ENCODE measurements at places on chromosomes 4 and X.

GRCh38 chr4:158667651-158668198, 4.0 kb downstream of the C4orf46 start:
- no peak for DNase-seq

DNA sequence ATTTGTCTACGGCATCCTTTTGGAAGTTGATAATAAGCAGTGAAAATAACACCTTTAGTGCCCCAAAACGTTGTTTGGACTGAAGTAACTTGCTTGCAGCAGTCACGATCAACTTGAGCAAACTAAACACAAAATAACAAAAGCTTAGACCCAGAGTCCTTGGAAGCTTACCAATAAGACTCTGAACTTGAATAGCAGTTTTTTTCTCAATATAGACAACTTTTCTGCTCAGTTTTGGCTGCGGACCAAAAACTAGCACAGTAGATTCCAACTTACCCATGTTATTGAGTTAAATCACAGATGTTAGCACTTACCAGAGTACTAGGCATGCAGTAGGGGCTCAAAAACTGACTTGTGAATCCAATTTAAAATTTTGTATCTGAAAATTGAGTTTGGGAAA, 746.9 kb downstream of the PCDH19 start:
- no peak for DNase-seq

- DNase-seq: no peak
Measured at GRCh38 chr4:145183023-145183422, 2.6 kb upstream of the OTUD4 start.

GRCh38 chr4:109302361-109303139, at the start of gene COL25A1:
Gene COL25A1, minus strand, starts transcription at chr4:109302658.
- no peak for DNase-seq

DNA sequence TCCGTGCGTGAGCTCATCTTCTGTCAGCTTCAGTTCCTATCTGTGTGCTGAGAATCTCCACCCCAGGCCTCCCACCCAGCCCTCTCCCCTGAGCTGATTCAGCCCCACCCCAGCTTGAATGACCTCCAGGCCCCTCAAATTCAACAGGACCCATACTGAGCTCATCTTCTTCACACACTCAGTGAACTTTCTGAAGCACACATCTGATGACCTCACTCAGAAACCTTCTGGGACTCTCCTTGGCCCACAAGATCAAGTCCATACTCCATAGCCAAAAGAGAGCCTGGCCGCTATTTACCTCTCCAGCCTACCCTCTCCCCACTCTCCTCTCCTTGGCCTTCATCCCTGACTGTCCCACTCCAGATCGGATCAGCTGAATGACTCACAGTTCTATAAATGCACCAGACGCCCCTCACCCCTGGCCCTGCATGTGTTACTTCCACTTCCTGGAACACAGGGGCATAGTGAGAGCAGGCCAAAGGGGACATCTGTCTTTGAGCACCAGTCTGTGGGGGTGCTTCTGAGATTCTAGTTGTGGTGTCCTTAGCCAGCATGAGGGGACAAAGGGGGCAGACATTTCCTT, 62.5 kb downstream of the PJA1 start:
- no peak for DNase-seq

GRCh38 chr4:27022963-27023362, 162.3 kb downstream of the STIM2 start:
- no peak for DNase-seq

DNA sequence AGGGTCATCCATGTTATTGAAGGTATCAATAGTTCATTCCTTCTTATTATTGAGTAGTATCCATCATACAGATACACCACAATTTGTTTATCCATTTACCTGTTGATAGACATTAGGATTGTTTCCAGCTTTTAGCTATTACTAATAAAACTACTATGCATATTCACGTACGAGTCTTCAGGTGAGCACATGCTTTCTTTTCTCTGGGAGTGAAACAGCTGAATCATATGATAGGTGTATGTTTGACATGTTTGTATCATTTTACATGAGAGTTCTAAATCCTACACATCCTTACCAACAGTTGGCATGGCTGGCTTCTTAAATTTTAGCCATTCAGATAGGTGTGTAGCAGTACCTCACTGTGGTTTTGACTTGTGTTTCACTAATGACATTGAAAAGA, 556.6 kb upstream of the DIPK2B start:
- no peak for DNase-seq

- no peak for DNase-seq
Measured at GRCh38 chrX:71367396-71367795, 1.2 kb downstream of the TAF1 start.

DNA sequence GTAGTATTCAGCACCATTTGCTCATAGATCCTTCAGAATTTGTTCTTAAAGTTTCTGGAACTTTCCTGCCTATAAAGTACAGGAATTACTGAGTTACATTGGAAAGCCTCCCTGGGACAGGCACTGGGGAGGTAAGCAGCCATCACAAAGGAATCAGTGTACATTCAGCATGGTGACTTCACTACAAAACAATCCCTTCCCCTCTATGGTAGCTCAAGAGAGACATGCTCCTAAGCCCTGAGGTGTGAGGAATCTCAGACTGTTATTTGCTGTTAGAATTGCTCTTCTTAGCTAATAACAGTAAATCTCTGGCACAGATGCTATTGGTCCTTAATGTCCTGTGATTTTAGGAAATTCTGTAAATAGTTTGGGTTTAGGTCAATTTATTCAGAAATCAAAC, 1898.0 kb upstream of the PCDH7 start:
- DNase-seq: no peak

DNA sequence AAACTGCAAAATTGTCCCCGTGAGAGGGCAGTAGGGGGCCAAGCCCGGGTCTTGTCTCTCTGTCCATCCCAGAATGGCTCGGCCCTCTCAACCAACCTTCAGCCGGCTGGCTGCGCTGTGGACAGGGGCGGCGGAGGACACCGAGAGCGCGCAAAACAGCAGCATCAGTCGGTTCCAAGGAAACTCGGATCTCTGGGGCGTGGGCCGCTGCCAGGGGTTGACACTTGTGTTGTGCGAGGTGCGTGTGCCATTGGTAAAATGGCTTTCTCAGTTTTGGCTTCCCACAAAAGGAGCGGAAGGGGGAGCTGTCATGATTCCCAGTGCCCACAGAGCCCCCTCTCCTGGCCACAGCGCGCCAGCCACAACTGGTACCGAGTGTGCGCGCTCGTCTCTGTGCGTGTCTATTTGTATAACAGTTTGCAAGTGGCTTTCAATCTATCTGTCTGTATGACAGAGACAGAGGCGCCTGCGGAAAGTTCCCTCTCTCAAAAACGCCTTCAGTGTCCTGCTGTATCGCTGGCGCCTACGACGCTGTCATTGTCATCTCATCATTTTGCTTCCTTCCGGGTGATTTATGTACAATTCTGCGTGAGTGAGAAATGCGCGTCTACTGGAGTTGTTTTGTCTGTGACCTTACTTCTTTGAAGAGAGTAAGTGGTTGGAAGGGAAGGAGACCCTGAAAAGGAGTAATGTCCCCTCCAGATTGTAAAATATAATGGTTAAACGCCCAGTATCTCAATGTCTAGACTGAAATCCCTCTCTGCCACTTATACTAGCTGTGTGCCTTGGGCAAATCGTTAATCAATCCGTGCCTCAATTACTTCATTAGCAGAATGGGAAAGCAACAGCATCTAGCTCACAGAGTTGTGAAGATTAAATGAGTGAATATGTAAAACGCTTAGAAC, 1.8 kb downstream of the DKK2 start:
- DNase-seq: no peak

GRCh38 chrX:103530545-103530944, 11.3 kb upstream of the RAB40A start:
- no peak for DNase-seq

DNA sequence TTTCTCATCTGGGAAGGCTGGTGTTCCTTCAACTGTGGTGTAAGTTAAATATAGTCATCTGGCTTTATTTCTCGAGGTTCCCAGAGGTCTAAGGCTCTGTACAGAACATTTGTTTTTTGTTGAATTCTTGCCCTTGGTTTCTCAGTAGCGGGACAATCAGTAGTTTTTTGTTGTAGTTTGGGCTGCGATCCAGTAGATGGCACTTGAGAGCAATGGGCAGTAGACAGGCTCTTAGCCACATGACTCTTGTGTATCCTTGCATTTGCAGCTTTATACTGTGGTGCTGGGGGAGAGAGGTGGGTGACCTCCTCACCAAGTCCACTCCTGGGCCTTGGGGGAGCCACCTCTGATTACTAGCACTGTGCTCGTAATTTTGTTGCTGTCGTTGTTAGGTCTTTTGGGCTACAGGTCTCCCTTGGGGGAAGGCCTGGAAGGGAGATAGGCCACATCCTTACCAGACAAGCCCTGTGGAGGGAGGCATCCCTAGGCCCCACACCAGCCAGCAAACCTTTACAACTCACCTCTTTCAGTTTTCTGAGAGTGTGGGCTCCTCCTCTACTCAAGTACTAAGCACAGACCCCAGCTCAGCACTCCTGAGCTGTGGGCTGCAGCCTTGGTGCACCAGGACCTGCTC, 8.1 kb downstream of the ETDB start:
- DNase-seq: no peak

GRCh38 chr4:187059021-187059420, 335.4 kb upstream of the FAT1 start:
- DNase-seq: no peak

DNA sequence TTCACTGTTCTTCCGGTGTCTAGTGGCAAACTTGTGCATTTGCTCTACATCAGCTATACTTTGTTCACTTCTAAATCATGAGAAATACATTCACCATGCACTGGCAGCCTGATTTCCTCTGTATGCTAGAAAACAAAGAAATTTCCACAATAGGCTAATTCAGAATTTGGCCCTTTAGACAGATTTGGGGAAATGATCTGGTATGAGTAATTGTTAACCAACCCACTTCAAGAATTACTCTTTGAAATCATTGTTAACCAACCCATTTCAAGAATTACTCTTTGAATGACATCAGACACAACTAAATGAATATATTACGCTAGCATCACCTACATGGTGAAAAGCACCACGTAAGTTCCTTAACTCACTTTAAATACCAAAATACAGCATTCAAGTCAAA, 14.6 kb downstream of the APBB2 start:
- DNase-seq: no peak

DNA sequence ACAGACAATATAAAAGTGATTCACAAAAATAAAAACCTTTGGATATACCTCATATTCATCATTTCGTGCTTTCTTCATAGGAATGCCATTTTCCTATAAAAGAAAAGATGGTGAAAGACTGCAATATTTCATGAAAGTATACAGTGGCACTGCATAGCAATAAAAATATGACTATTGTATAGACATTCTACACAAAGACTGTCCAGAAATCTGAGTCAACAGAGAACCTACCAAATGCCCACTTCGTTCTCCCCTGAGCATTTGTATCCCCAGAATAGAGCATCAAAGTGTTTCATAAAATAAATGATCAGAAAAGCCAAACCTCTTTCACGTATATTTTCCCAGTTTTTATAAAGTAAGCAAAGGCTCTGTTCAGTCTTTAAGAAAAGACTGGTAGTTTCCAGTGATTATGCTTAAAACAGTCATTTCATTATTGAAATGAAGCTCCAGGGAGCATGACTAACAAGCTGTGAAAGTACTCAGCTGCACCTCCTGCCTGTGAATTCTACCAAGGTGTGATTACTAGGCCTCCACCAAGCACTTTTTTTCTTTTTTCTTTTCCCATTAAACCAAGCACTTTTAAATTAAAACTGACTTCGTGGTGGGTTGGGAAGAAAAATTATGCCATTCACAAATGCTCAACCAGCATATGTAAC, 20.2 kb downstream of the PPA2 start:
- DNase-seq: no peak

GRCh38 chr4:76698141-76698540, 199.8 kb downstream of the SOWAHB start:
- no peak for DNase-seq

DNA sequence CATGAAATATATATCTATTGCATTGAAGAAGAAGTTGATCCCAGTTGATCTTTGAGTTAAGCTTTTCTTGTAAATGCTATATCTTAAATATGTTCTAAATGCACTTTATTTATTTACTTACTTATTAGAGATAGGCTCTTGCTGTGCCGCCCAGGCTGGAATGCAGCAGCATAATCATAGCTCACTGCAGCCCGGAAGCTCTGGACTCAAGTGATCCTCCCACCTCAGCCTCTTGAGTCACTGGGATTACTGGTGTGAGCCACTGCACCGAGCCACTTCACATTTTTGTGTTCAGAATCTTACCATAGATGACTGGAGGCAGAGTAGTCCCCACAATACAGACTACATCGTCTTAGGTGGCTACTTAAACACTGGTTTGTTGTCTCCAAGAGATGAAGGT, 324.3 kb upstream of the SLIT2 start:
- DNase-seq: no peak

DNA sequence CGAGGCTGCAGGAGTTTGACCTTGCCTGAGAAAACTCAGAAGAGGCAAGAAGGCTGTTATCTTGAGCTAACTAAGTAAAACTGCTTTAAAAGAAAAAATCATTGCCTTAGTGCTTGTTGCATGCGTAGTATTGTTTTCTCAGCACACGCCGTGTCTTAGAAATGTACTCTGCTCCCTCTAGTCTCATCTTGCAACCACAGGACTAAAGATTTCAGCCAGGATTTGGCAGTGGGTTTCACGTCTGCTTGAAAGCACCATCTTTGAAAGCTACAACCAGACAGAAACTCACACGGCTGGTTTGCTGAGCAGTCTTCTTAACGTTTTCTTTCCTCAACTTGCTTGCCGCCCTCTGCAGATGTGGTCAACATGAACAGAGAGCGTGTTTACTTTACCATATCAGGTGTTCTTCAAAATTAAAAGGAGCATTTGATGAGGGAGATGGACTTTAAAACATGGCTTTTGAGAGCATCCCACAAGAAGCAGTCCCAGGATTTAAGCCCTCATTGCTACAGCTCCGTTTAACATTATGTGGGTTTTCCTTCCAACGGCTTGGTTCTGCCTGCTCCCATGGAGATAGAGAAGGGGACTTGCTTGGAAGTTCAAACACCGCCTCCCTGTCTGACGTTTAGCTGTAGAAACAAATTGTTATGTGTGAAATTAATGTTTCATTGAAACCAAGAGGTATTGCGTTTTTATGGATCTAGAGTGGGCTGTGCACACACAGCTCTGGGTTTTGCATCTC, 3.4 kb downstream of the SORCS2 start:
- DNase-seq: peak; percentile 63

DNA sequence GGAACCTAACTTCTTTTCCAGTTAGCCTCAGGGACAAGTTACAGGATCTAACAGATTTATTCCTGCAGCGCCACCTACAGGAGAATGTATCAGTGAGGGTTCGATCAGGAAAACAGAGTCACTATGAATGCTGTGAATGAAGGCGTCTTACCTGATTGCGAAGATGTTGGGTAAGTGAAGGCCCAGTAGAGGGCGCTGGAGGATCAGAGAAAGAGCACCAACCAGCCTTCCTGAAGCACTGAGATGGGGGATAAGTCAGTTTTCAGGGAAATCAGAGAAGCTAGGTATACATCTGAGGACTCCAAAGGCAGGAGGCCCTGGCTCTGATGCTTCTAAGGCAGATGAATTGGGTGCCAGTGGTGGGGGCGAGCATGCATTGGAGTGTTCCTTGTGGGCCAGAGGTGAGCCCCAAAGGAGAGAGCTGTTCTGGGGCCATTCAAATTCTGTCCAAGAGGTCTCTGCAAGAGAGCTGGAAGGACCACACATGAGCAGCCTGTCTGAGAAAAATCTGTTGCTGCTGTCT, 169.9 kb upstream of the AADAT start:
- DNase-seq: peak; percentile 72

- DNase-seq: no peak
Measured at GRCh38 chr4:173766171-173766600, 236.2 kb upstream of the HAND2 start.

All from skeletal muscle cell (primary cell).